ENCODE measurements at places on chromosomes 1 and 21.

- no peak for DNase-seq
These were observed 1.1 kb upstream of the GADD45A start for GRCh38 chr1:67683766-67684525.

DNA sequence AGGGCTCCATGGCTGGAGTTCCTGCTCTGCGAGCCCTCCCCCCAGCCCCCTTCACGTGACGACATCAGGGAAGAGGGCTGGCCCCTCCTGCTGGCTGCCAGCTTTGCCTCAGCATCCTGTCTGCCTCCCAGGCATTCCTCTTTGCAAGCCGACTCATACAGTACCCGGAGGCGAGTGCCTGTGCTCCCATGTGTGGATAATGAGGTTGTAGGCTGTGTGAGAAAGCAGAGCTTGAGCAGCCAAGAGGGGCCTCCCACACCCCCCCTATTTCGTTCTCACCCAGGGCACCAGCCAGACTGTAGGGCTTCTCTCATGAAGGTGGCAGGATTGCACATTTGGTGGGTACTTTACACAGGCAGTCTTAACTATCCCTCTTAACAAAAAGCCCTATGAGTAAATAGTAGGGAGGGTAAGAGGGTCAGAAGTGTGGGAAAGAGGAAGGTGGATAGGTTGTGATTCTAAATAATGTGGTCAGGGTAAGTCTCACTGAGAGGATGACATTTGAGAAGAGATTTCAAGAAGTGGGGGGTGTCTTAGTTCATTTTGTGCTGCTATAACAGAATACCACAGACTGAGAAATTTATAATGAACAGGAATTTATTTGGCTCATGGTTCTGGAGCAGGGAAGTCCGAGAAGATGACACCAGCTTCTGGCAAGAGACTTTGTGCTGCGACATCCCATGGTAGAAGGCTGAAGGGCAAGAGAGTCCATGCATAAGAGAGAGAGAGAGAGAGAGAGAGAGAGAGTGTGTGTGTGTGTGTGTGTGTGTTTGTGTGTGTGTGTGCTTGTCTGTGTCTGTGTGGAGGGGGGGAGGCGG is 113.5 kb downstream of the OMA1 start:
- DNase-seq: no peak

DNA sequence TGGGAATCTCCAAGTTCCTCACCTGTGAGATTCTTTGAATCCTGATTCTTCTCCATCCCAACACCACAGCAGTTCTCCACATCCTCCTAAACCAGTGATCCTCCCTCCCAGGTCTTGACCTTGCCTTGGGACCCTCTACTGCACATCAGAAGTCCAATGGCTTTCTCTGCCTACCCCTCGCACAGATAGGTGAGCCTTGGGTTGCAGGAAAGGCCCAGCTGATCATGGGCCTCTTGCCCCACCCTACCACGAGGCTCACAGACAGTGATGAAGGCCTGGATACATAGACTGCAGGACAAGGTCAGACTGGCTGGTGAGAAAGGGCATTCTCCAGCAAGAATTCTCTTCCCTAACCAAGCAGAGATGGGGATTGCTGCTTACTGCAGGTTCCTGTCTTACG is 825 bp downstream of the FABP3 start:
- no peak for DNase-seq

- no peak for DNase-seq
These were observed 26.5 kb downstream of the FAAP20 start for GRCh38 chr1:2168090-2168489.

GRCh38 chr21:33403128-33403785 is at the start of gene IFNGR2:
IFNGR2 (plus strand) TSS chr21:33403413; CDS start chr21:33403544, 131 bp downstream.
- DNase-seq: no peak

GRCh38 chr1:150268340-150268704 is 494 bp downstream of the APH1A start:
- no peak for DNase-seq

GRCh38 chr1:236953151-236953700 is 51.0 kb downstream of the MT1HL1 start:
- DNase-seq: no peak

DNA sequence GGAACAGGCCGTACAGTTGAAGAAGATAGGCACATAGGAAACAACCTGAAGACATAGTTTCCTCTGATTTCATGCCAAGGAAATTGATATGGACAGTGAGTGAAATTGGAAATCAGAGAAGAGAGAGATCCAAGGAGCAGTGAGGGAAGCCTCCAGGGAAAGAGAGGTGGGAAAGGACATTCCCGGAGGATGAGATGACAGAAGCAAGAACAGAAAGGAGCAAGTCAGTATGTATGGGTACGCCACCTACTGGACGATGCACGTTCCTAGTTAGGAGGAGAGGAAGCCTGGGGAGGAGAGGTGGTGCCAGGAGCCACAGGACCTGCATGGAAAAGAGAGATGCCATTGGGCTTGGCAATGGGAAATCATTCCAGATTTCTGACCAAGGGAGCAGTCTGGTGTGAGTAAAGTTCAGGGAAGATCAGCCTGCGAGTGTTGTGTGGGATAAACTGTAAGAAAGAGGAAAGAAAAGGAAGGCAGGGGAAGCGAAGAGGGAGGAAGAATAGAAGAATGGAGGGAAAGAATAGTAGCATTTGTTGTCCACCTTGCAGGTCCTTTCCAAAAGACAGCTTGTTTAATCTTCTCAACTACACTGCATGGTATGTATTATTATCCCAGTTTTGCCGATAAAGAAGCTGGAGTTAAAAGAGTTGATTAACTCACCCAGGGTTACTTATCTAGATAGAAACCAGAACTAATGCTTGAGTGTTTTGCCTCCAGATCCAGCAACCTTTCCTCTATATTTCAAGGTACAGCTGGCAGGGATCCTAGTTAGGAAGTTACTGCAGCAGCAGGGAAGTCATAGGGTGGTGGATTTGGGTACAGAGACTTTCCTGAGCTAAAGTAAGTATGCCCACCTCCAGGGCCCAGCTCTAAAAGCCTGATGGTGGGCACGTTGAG is 27.4 kb downstream of the C1orf116 start:
- no peak for DNase-seq

- no peak for DNase-seq
These were observed 22.5 kb downstream of the NIBAN1 start for GRCh38 chr1:184951788-184952187.

- DNase-seq: peak; percentile 49
These were observed at the start of gene F3 for GRCh38 chr1:94541246-94542087. F3 (minus strand) TSS chr1:94541759; CDS start chr1:94541636, 123 bp downstream.

GRCh38 chr1:15154480-15155036 is 1.0 kb downstream of the TMEM51 start:
- no peak for DNase-seq

- no peak for DNase-seq
These were observed 131.9 kb downstream of the COQ8A start for GRCh38 chr1:227071895-227072587.

GRCh38 chr1:82260666-82261065 is 459.9 kb downstream of the ADGRL2 start:
- DNase-seq: no peak

- no peak for DNase-seq
These were observed 9.8 kb downstream of the FAAH start for GRCh38 chr1:46403916-46404315.

DNA sequence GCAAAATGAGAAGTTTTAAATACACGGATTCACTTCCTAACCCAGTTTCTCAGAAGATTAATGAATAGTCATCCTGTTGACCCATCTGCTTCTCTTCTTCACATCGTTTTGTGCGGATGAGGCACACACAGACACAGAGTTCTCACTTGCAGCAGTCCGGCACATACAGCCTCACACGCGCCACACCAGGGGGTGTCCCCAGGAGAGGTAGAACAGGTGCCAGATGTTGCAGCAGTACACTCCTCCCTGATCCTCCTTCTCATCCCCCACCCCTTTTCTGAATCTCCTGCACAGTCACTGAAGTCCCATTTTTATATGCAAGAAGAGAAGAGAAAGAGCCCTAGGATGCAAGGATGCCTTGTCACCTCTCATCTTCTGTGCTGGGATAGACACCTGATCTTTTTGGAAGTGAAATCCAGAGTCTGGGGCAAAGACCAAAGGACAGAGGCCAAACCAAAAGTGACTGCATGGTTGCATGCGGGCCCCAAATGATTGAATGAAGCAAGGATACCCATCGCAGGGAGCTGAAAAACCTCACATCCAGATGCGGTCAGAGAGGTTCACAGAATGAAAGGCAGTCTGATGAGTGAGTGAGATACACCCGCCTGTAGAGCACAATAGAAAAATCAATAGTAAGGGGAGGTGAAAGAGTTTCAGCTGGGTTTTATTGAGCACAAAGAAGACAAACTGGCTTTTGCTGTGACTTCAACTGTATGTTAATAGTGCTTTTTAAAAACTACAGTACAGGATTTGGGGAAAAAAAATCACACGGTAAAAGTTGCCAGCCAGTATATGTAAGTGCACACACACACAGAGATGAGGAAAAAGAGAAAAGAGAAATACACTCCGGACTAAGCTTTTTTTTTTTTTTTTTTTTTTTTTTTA is 28.9 kb downstream of the PBX1 start:
- no peak for DNase-seq
